Activated naive CD4-positive, alpha-beta T cell treated with anti-CD3 and anti-CD28 coated beads, Interleukin-2, amount 50 U/mL, for 16 hours (primary cell): ENCODE measurements at places on chromosomes 16 and 17.

GRCh38 chr16:89050119-89050867 lies 43.4 kb upstream of the ACSF3 start:
- no peak for DNase-seq

DNA sequence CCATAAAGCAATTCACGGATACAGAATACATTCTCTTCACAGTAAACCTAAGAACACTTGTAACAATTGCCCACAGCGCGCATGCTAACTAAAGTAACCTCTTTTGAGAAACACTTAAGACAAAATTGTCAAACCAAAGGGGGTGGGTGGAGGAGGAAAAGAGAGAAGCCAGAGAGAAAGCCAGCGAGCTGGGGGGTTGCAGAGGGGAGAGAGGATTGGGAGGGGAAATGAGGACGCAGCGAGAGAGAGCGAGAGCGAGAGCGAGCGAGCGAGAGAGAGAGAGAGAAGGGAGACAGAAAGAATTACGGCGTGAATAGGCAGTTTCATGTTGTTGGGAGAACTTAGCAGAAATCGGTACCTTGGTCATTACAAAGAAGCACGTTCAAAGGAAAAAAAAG lies 1.6 kb upstream of the HOXB7 start:
- no peak for DNase-seq

DNA sequence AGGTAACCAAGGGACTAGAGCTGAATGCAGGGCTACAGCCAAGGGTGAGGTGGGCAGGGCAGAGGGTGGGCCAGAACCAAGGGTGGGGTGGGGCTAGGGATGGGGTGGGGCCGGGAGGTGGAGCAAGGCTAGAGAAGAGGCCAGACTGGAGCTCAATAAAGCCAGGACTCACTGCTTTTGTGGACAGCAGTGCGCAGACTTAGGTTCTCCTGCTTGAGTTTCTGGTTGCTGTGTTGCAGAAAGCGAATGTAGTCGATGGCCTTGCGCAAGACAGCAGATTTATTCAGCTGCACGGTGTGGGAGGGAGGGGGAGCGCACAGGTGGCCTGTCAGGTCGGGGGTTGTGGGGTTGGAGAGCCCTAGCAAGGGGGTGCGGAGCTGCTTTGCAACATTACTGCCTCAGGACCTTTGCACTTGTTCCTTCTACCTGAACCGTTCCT lies 18.7 kb downstream of the SREBF1 start:
- no peak for DNase-seq

- no peak for DNase-seq
Measured at GRCh38 chr16:67406111-67406971, 9.9 kb downstream of the ZDHHC1 start.

DNA sequence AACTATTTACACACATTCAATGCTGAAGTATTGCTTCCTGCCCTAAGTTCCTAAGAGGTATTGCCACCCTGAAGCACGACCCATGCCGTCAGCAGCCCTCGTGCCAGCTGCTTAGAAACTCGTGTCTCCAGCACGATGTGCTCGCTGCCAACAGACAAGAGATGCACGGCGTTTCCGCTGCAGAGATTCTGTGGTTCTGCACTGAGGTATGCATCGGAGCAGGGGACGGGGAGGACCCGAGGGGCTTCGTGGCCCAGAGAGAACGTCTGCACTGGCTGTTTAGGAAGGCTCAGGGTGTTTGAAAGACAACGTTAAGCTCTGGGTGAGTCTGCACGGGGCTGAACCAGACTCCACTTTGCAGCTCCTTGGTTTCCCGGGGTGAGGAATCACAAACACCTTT lies 82.7 kb upstream of the CREBBP start:
- DNase-seq: no peak

DNA sequence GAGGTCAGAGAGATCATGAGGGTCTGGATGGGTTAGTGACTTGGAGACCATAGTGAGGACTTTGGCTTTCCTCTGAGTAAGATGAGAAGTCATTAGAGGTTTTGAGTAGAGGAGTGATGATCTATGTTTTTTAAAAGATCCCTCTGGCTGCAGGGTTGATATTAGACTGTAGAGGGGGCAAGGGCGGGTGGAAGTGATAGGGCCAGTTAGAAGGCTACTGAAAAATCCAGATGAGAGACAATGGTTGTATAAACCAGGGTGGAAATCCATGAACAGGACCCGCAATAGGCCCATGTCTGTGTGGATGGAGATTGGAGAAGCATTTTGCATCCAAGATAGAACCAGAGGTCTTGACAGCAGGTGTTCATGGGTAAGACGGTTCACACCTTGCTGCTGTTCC lies 9.8 kb downstream of the ITGAL start:
- DNase-seq: no peak

DNA sequence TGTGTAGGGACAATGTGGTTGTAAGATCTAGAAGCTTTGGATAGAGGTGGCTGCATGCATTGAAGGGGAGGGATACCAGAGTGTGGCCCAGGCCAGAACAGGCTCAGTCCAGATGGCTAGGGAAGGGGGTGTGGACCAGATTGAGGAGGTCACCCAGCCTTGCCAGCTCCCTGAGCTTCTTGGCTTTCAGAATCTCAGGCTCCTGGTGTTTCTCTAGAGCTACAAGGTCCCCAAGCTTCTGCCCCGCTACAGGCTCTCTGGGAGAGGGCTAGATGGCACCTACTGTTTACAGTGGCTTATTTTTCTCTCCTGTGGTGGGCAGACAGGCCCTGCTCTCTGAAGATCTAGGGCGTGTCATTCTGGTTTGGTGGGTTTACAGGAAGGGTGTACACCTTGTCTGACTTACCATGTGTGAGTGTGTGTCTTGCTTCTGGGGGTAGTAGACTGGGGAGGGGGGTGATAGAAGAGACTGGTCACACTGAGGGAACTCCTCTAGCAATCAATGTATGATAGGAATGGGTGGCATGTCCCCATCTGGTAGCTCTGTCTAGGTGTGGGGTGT lies 1.1 kb downstream of the RARA start:
- no peak for DNase-seq

GRCh38 chr17:2814049-2814448 lies 17.8 kb downstream of the RAP1GAP2 start:
- no peak for DNase-seq

DNA sequence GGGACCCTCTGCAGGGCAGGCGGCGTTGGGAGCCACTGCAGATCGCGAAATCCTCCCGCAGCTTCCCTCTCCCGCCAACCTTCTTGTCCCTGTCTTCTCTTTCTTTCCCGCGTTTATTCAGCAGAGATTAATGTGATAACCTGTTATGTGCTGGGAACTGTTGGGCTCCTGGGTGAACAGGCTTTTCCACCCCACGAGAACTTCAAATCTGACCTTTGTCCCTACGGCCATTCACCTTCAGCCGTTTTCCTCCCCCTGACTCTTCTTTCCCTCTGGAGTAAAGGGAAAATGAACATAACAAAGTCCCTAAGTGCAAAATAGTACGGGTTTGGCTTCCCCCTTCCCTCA lies 15.2 kb upstream of the KPNA2 start:
- no peak for DNase-seq

DNA sequence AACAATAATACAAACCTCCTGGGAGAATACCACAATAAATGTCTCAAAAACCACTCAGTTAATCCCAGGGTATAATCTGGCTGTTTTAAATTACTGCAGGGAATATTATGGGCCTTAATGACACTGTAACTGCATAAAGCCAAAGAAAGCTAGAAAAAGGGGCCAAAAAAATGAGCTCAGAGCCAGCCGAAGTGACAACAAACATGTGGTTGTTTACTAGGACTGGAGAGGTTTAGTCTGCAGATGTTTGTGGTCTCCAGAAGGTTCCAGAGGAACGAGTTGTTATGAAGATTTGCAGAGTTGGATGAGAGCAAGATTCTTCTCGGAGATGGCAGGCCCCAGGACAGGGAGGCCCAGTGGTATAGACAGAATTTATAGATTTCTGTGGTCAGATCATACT lies 97.1 kb upstream of the AKTIP start:
- no peak for DNase-seq

DNA sequence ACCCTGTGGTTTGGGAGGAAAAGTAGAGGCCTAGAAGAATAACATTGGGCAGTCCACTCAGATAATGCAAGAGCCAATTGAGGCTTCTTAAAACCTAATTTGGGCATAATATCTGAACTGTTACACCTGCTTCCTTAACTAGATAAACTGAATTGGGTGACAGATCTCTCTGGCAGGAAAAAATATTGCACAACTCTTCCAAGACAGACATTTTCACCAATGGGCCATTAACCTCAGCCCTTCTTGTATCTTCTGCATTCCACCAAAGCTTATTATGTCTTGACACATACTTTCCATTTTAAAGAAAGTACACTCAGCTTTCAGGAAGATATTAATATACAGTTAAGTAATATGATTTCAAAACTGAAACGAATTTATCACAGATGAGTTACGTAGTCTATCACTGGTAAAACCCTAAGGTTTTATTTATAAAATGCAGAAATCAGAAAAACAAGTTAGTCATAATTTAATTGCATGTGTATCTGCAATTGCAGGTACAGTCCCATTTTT lies 79.9 kb upstream of the MON1B start:
- no peak for DNase-seq

DNA sequence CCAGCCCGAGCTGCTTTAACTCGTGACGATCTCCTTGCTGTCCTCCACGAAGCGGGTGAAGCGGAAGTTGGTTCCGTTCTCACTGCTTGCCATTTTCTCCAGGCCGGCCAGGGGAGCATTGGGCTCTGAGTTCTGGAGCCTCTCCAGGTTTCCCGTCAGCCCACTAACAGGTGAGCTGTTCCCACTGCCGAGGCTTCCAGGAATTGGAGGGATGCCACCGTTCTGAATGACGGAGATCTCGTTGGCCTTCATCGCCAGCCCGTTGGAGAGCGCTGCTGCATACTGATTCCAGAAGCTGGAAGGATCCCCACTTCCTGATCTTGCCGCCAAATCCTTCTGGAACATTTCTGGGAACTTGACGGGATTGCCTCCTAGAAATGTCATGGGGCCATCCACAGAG lies 14.0 kb downstream of the SALL1 start:
- DNase-seq: no peak

GRCh38 chr17:58304750-58305486 lies 23.7 kb downstream of the TSPOAP1 start:
- no peak for DNase-seq

DNA sequence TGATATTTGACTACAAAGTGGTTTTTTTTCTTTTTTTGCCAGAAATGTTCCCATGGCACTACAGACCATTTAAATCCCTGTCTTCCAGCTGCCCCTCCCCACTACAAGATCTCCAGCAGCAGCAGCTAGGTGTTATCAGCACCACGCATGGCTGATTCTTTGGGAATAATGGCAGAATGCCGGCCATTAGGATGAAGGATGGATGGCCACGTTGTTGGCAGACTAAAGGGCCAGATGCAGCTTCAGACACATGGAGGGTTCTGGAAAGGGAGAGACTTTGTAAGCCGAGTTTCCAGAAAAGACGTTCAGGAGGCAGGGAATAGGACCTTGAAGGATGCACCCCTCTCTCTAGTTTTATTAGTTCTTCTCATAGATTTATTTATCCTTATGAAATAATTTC lies 10.3 kb upstream of the MED9 start:
- DNase-seq: no peak

DNA sequence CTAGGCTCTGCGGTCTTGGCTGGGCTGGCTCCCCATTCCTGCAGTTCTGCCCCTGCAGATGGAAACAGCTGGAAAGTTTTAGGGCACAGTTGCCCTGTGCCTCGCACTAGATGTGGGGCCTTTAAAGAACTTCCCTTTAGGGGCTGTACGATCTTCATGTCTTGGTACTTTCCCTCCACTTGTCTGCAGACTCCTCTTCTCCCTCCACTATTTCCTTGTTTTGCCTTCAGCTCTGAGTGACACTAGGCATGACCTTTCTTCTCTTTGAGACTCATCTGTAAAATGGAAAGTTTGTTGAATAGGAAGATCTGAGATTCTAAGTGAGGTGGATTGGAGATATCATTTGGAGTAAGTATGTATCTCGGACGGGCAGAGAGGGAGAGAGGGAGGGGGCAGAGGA lies 6.3 kb upstream of the TAC4 start:
- DNase-seq: no peak

DNA sequence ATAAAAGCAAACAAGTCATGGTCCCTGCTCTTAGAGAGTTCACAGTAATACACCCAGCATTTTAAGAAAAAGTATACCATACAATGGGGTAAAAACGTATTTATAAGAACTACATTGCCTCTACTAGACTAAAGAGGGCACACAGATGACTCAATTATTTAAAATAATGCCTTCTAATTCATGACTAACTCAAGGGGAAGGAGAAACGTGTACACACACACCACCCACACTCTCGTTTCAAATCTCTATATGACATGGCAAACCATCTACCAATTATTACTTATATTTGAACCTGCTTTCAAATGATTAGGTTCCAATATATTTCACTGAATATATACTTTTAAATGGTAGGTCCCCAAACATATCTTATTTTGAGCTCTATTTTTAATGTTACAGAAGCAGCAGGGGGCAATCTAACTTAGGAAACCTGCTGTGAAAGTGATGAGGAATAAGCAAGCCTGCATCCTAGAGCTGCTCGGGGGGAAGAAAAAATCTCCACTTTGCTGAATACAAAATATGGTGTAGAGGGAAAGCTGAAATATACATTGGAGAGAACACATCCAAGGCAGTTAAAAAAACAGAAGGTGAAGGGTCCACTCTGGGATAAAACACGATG lies 232.4 kb upstream of the PSMD7 start:
- DNase-seq: no peak

DNA sequence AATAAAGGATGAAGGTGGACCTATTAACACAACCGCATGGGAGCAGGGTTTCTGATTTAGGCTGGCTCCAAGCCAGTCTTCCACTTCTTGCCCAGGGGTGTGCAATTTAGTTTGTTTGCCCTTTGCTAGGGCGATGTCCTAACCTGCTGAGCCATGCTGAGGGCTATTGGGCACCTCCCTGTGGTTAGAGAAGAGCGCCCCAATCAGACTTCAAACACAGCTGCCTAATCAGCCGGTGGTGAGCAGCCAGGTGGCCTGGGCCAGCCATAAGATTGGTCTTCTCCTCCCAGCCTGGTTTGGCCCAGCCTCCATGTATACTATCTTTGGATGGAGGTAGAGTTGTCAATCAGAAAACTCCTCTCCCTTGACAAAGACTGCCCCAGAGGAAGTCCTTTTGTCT lies 15.7 kb downstream of the TMEM94 start:
- no peak for DNase-seq

- DNase-seq: no peak
Measured at GRCh38 chr16:457732-458400, 32.4 kb downstream of the RAB11FIP3 start.

- DNase-seq: no peak
Measured at GRCh38 chr17:73947281-73947965, 256.1 kb upstream of the RPL38 start.

GRCh38 chr16:58272855-58273254 lies 22.0 kb downstream of the PRSS54 start:
- no peak for DNase-seq

GRCh38 chr16:79598063-79598347 lies 2.5 kb downstream of the MAF start:
- no peak for DNase-seq

GRCh38 chr17:64128787-64129514 lies 993 bp downstream of the ERN1 start:
- DNase-seq: no peak

GRCh38 chr17:55296699-55297098 lies 31.9 kb downstream of the HLF start:
- DNase-seq: no peak

- no peak for DNase-seq
Measured at GRCh38 chr17:66172691-66173223, 19.2 kb downstream of the CEP112 start.

- peak; percentile 78 for DNase-seq
Measured at GRCh38 chr16:85028685-85029407, 1.3 kb downstream of the KIAA0513 start.

GRCh38 chr16:29883987-29884386 lies 15.4 kb downstream of the SEZ6L2 start:
- no peak for DNase-seq
